ENCODE measurements at places on chromosomes 5 and 9. TPM values are rescaled to one million over a fixed set of nuclear protein-coding genes. Genes with fewer than 3 reads are reported as not detected.

The TICAM2 gene
- total RNA-seq = 0.27 TPM

The BSPRY gene
- 8.2 TPM for total RNA-seq

The CACNA1B gene
- total RNA-seq = not detected

The MCC gene
- total RNA-seq = 4.9 TPM

The SLC46A2 gene
- total RNA-seq = not detected

The ZNF608 gene
- not detected for total RNA-seq

- H3K4me1 ChIP-seq = peaks cover 28% of the 10 kb centered on the region
- no peak for DNase-seq
- peak overlapping the region; percentile 98 for H3K27ac ChIP-seq
- peak overlapping the region; percentile 99 for H3K4me3 ChIP-seq
- peaks cover 38% of the 10 kb centered on the region for H3K36me3 ChIP-seq
- peaks cover 3% of the 10 kb centered on the region for H3K27me3 ChIP-seq
These were observed 388 bp upstream of the MED10 start for GRCh38 chr5:6378766-6379103.

DNA sequence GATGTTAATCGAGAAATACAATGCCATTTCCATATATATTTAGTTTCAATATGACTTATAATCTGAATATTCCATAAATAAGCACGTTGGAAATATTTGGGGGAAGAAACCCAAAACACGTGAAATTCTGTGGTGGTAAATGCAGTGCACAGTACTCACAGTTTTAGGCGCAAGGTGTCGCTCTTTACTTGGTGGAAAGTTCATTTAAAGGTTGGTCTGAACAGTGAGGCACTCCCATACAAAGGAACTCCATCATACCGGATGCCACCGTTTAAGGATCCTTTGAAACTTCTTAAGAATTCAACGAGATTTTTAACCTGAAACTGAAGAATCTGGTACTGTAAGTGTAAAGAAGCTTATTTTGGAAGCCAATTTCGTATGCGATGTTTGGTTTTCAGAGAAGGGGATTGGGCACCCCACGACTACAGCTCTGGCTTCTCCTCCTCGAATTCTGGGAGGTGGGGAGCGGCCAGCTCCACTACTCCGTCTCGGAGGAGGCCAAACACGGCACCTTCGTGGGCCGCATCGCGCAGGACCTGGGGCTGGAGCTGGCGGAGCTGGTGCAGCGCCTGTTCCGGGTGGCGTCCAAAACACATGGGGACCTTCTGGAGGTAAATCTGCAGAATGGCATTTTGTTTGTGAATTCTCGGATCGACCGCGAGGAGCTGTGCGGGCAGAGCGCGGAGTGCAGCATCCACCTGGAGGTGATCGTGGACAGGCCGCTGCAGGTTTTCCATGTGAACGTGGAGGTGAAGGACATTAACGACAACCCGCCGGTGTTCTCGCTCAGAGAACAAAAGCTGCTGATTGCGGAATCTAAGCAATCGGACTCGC is at the start of gene PCDHA11:
Gene PCDHA11 (plus strand): TSS at position 237 of the 834 bp plus-strand sequence. CDS start 147 bp downstream, at position 384.
- H3K36me3 ChIP-seq = peaks cover 2% of the 10 kb centered on the region
- DNase-seq = no peak
- peaks cover 15% of the 10 kb centered on the region for H3K27me3 ChIP-seq
- H3K4me3 ChIP-seq = no peak within 1 kb of the TSS
- no peaks in the 10 kb centered on the region for H3K4me1 ChIP-seq
- H3K27ac ChIP-seq = no peak within 1 kb of the TSS

DNA sequence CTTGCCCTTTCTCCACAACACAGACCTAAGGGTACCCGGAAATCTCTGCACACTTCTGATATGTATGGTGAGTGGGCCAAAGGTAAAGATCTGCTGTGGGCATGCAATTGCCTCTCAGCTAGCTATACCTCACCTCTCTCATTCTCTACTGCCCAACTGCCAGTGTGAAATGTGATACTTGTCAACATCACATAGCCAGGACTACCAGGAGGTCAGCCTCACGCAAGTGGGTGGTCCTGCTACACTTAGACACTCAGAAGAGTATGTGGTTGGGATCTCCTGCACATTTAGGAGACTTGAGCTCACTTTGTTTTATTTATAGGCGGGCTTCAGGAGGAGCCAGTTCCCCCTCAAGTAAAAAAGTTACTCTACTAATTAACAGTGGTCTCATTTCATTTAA is 88.0 kb upstream of the MAN2A1 start:
- DNase-seq = no peak
- no peaks in the 10 kb centered on the region for H3K4me1 ChIP-seq
- H3K27me3 ChIP-seq = no peaks in the 10 kb centered on the region
- H3K27ac ChIP-seq = no peak overlapping the region
- H3K4me3 ChIP-seq = no peak overlapping the region

GRCh38 chr5:111223101-111223786 is 940 bp upstream of the CAMK4 start:
- H3K4me1 ChIP-seq = peaks cover 19% of the 10 kb centered on the region
- no peaks in the 10 kb centered on the region for H3K27me3 ChIP-seq
- DNase-seq = no peak

DNA sequence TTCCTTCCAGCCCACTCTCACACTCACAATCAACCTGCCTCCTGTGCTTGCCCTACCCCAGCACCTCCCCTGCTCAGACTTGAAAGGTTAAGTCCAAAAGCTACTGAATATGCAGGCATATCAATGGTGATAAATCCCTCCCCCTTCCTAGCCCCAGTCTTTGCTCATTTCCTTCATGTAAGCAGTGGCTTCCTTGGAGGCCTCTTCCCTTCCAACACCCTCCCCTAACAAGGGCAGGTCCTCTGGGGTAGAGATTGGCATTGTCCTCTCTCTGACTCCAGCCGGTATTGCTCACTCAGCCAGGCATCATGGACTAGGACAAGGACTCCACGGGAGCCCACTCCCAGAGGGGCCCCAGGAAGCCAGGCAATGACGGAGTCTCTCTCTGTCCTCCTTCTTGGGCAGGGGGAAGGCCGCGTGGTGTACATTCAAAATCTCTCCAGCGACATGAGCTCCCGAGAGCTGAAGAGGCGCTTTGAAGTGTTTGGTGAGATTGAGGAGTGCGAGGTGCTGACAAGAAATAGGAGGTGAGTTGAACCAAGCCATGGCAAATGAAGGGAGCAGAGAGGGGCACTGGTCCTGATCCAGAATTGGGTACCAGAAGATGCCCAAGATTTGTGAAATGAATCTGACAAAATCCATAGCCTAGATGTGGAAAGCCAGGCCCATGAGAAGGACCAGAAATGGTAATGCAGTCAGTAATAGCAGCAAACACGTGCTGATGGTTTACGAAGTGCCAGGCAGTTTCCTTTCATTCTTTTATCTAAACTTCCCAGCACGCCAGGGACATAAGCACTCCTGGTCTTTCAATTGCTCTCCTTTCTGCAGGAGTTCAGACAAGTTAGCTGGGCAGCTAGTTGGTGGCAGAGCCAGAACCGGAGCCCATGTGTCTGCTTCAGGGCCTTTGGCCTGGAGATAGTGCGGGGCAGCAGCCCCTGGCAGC is 102.5 kb downstream of the PDE6A start:
- no peak for DNase-seq
- H3K4me3 ChIP-seq = no peak overlapping the region
- H3K4me1 ChIP-seq = no peaks in the 10 kb centered on the region

DNA sequence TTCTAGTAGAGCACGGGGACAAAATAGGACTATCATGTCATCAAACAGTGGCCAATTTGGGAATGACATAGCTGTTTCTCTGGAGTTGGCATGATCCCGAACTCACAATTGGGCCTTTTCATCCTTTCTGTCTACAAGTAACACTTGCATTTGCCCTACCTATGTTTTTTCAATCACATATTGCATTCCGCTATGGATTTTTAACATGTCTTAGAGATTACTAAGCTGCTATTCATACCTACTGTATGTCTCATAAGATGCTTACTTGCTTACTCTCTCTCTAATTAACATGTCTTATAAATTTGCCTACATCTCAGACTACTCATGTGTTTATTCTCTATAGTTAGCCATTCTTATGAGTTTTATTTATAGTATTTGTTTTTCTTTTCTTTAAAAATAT is 341.2 kb upstream of the CTNND2 start:
- no peaks in the 10 kb centered on the region for H3K4me1 ChIP-seq
- no peak for DNase-seq
- no peaks in the 10 kb centered on the region for H3K27me3 ChIP-seq
- no peak overlapping the region for H3K27ac ChIP-seq
- H3K36me3 ChIP-seq = no peaks in the 10 kb centered on the region
- H3K4me3 ChIP-seq = no peak overlapping the region

DNA sequence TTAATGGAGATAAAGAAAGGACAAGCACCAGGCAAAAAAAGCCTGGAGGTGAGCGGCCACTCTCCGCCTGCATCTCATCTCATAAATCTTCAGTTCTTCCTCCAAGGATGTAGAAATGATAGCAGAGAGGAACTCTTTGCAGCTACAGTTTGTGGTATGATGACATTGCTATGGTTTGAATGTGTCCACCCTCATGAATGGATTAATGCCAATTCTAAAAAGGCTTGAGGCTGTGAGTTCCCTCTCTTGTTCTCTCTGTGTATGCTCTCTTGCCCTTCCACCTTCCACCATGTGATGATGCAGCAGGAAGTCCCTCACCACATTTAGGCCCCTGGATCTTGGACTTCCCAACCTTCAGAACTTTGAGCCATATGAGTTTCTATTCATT is 126.4 kb downstream of the SPOCK1 start:
- DNase-seq = no peak
- H3K27me3 ChIP-seq = no peaks in the 10 kb centered on the region
- H3K27ac ChIP-seq = no peak overlapping the region
- no peaks in the 10 kb centered on the region for H3K36me3 ChIP-seq
- H3K4me1 ChIP-seq = no peaks in the 10 kb centered on the region

DNA sequence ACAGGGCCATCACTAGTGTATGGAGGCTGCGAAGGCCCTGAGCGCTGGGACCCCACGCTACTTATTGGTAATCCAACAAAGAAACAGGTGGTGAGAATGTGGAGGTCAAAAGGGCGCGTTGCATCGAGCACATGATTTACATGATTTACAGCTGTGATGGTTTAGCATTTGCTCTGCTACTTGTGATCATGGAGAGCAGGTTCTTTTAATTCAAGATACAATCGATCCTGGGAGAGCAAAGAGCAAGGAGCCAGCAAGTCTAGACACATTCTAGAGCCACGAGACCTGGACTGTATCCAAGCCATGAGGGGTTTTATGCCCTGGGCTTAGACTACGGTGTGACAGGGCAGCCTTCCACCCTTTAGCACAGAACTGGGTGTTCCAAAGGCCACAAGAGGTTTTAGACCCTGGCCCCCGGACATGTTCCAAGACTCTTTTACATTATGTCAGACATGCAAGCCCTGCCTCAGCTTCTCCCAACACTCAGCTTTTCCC is 47.0 kb upstream of the CLK4 start:
- H3K27me3 ChIP-seq = peaks cover 11% of the 10 kb centered on the region
- no peaks in the 10 kb centered on the region for H3K36me3 ChIP-seq

- no peaks in the 10 kb centered on the region for H3K4me1 ChIP-seq
- H3K36me3 ChIP-seq = no peaks in the 10 kb centered on the region
- no peak overlapping the region for H3K27ac ChIP-seq
- H3K4me3 ChIP-seq = no peak overlapping the region
- no peak for DNase-seq
These were observed 272.1 kb upstream of the DAB2 start for GRCh38 chr5:39696672-39697398.

GRCh38 chr5:56666901-56667300 is 148.4 kb upstream of the MAP3K1 start:
- peaks cover 21% of the 10 kb centered on the region for H3K4me1 ChIP-seq
- no peak overlapping the region for H3K27ac ChIP-seq
- DNase-seq = no peak
- peaks cover 2% of the 10 kb centered on the region for H3K36me3 ChIP-seq
- H3K27me3 ChIP-seq = peaks cover 3% of the 10 kb centered on the region

DNA sequence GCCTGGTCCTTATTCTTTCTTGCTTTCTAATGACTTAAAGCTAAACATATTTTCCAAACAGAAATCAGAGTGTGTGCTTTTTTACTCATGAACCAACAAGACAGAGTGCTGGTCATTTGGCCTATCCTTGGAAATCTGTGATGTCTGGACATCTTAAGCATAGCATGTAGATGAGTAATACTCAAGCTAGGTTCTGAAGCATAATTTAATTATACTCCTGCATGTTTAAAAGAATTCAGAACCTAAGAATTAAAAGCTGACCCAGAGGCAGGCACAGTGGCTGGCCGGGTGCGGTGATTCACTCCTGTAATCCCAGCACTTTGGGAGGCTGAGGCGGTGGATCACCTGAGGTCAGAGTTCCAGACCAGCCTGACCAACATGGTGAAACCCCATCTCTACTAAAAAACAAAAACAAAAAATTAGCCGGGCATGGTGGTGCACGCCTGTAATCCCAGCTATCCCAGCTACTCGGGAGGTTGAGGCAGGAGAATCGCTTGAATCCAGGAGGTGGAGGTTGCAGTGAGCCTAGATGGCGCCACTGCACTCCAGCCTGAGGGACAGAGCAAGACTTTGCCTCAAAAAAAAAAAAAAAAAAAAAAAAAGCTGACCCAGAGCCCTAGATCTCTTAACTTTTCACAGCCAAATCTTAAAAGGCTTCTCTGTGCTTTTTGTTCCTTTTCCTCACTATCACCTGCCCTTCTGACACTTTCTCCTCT is 16.2 kb upstream of the TJP2 start:
- H3K27me3 ChIP-seq = no peaks in the 10 kb centered on the region
- H3K36me3 ChIP-seq = peaks cover 2% of the 10 kb centered on the region
- no peak overlapping the region for H3K27ac ChIP-seq
- H3K4me1 ChIP-seq = no peaks in the 10 kb centered on the region

DNA sequence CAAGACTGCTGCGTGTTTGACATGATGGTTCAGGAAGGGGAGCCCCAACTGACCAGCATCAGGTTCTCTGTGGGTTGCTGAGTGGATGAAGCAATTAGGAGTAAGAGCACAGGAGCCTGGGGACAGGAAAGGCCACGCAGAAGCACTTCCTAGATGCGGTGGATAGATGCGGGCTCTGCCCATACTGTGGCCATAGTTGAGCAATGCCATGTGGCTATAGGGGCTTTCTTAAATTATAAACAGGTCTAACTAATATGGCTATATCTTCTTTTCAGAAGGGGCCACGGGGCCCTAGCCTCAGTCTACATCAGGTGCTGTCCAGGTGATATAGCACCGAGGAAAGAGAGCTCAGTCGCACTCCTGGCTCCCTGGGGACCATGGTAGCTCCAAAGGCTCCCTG is 198.6 kb downstream of the GADD45G start:
- H3K36me3 ChIP-seq = no peaks in the 10 kb centered on the region
- no peak for DNase-seq
- H3K4me3 ChIP-seq = no peak overlapping the region
- peaks cover 7% of the 10 kb centered on the region for H3K4me1 ChIP-seq
- H3K27ac ChIP-seq = no peak overlapping the region
- H3K27me3 ChIP-seq = no peaks in the 10 kb centered on the region

DNA sequence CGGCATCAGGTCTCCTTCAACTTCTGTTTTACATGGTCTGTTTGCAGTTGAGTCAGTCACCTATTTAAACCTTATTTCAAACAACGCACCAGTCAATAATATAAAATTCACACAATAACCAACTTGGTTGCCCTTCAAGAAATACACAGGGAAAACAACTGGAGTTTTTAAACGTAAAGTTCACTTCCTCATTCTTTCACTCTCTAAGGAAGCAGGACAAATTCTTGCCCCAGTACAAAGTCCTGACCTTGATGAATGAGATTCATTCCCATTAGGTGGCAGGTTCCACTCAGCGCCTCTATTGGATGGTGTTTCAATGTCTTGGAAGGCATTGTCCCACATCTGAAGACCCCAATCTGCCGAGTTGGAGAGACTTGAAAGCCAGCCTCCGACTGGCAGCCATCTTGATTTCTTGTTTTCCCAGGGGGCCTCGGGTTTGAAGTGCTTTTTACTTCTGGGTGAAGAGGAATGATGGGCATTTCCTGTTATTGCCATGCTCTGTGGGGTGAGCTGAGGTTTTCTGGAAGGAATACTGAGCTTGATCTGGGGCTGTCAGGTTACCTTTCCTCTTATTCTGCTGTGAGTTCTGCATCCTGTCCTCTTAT is 105.0 kb downstream of the ACER2 start:
- peaks cover 11% of the 10 kb centered on the region for H3K27me3 ChIP-seq
- H3K4me1 ChIP-seq = peaks cover 20% of the 10 kb centered on the region
- no peak overlapping the region for H3K4me3 ChIP-seq
- H3K27ac ChIP-seq = no peak overlapping the region
- DNase-seq = no peak
